ENCODE measurements at places on chromosomes 6 and 20.

DNA sequence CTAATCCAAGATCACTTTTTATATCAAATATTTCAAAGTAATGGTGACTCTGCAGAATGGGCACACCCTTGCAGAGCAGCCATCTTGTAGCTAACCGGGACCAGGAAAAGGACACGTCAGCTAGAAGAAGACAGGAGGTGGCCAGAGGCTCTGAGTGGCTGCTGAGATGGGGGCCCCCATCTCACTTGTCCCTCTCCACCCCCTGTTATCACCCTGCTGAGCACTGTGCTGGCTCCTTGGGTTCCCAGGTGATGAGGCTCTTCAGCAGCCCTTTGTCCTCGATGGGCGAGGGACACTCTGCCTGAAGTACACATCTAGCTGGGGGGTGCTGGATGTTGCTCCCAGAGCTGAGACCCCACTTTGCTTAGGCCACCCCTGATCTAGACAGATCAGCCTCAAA lies 126.3 kb downstream of the UST start:
- no peak for DNase-seq

- DNase-seq, result no peak
Measured at GRCh38 chr6:165662749-165663376, at the start of gene PDE10A. Gene PDE10A (minus strand): TSS chr6:165663241. CDS start chr6:165662811, 430 bp downstream.

DNA sequence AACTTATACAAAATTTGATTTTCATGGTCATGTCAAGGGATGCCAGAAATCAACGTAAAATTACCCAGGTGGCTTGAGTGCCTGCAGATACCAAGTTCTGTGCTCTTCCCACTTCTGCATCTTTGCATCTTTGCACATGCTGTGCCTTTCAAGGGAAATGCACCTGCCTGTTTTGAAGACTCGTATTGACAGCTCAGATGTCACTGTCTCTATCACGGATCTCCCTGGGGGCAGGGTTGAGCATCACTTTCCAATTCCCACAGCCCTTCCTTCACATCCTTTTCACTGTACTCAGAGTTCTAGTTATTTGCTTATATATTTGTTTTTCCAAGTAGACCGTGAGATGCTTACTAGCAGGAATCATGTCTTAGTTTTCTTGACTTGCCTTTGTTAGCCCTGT lies 274.2 kb downstream of the CDH26 start:
- no peak for DNase-seq

- DNase-seq, result peak; percentile 94
Measured at GRCh38 chr20:41003143-41003935, 25.3 kb upstream of the TOP1 start.

DNA sequence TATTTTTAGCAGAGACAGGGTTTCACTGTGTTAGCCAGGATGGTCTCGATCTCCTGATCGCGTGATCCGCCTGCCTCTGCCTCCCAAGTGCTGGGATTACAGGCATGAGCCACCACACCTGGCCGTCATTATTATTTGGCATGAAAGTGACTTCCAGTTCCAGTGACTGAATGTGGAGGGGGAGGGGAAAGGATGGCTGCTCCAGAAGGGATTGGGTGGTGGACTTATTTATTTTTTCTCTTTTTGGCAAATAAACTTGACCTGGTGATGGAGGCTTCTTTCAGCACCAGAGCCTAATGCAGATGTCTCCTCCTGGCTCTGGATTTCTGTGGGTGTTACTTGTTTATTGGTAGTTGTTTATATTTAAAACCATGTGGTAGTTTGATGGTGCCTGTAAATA lies 16.9 kb upstream of the SLC22A23 start:
- DNase-seq, result no peak

GRCh38 chr6:89667872-89668556 lies 29.5 kb upstream of the LYRM2 start:
- no peak for DNase-seq

GRCh38 chr6:81126150-81126549 lies 626.3 kb downstream of the TENT5A start:
- DNase-seq, result peak; percentile 32

DNA sequence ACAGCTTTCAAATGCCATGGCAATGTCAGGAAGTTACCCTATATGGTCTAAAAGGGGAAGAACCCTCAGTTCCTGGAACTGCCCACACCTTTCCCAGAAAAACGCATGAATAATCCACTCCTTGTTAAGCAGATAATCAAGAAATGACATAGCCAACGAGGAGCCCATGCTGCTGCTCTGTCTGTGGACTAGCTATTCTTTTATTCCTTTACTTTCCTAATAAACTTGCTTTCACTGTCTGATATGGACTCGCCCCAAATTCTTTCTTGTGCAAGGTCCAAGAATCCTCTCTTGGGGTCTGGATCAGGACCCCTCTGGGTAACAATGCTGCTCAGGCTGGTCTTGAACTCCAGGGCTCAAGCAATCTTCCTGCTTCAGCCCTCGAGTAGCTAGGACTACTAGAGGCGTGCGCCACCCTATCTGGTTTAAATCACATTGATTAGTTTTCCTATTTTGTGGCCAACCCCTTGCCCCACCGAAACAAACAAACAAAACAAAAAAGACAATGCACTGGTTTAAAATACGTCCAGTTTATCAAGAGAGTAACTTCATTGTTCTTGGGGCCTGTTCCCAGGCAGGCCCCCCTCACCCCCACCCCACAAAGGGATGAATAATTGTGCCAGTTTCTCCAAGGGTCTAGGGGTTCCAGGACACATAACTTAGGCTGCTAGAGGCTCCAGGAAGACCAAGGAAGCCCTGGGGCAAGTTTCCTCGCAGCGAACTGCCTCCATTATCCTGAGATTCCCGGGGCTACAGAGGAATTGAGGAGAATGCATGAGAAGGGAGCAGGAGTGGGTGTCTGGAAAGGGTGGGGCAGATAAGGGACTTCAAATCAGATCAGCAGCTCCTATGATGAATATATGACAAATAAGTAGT lies 10.1 kb upstream of the AKAP12 start:
- DNase-seq, result no peak

DNA sequence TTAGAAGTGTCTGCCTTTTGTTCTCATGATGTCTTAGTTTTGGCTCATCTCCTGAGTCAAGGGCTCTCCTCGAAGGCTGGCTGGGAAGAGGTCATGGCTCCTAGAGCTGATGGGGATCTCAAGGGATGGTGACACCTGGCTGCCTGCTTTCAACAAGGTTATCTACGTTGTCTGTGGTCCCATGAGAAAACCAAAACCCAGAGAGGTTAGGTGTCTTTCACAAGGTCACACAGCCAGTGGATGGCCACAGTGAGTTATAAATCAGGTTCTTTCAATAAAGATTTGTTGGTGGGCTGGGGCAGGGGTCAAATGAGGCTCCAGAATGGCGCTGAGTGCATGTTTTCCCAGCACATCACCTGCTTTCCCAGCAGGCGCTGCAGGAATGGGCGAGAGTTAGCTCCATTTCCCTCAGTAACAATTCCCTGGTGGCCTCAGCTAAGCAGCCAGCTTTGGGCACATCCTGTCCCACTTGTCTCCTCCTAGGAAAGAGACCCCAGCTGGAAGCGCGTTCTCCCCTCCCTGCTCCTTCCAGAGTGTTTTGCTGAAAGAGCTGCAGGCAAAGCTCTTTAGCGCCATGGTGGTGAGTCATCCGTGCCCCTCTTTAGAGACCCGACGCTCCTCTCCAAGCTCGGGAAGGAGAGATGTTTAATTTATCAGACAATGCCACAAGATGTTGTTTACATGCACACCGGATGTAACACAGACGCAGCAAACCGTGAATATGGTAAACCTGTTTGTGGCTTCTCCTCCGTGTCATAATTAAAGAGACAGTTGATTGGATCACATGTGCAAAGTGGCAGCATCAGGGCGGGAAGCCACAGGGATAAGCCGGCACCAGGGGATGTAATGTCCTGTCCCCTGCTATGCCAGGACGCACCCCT lies 109.7 kb downstream of the LRFN2 start:
- DNase-seq, result no peak

DNA sequence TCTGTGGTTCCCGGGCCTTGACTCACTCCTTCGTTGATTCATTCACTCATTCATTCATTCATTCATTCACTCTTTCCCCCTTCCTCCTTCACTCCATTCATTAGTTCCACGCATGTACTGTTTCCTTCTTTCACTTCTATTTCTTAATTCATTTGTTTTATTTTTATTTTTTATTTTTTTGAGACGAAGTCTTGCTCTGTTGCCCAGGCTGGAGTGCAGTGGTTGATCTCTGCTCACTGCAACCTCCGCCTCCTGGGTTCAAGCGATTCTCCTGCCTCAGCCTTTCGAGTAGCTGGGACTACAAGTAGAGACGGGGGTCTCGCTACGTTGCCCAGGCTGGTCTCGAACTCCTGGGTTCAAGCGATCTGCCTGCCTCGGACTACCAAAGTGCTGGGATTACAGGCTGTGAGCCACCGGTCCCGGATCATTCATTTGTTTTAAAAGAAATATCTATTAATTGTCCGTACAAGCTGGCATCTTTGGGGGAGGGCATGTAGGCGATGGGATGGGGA lies 427 bp upstream of the NFKBIE start:
- DNase-seq, result no peak

GRCh38 chr6:13295576-13295975 lies 32.8 kb downstream of the TBC1D7 start:
- DNase-seq, result no peak

DNA sequence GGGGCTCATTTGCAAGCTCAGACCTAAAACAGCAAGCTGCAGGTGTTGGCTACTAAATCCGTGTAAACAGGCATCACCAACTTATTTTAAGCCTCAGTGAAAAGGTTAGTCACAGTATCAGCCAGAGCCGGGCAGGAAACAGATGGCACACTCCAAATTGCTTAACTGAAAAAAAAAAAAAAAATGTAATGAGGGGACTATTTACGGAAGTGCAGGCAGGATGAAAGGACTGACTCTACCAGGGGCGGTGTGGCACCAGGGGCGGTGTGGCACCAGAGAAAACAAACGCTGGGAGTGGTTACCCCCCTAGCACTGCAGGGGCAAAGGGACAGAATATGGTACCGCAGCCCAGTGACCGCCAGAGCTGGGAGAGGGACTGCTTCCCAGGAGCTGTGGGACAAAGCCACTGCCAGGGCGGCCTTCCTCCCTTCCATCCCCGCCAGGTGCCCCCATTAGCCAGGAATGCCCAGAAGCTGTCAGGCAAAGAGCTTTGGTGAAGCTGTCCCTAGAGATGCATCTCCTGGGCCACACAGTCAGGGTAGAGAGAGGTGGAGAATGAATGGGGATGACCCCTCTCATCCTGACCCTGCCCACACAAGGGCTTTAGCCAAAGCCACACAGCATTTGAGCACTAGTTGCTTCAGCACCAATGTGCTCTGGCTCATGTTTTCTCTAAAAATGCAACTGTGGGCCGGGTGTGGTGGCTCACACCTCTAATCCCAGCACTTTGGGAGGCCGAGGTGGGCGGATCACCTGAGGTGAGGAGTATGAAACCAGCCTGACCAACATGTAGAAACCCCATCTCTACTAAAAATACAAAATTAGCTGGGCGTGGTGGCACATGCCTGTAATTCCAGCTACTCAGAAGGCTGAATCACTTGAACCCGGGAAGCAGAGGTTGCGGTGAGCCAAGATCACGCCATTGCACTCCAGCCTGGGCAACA lies 39.6 kb upstream of the GFOD1 start:
- DNase-seq, result no peak

- no peak for DNase-seq
Measured at GRCh38 chr6:160788806-160789205, 86.8 kb downstream of the PLG start.

DNA sequence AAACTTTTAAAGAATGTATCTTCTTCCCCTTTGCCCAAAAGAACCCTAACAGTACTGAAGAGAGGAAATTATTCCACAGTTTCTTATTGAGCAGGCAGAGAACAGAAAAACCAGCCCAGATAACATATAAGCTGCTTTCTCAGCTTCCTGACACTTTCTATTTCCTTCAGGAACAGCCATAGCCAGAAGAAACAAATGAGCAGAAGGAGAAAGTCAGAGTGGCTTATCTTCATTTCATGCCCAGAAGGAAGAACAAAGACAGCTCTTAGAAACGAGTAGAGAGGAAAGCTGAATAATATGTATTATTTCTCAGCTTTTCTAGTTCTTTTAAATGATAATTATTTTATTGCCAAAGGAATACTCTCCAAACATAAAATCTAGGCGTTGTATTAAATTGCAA lies 793.7 kb downstream of the GRIK2 start:
- no peak for DNase-seq

GRCh38 chr6:6046716-6047115 lies 40.0 kb upstream of the NRN1 start:
- DNase-seq, result no peak

DNA sequence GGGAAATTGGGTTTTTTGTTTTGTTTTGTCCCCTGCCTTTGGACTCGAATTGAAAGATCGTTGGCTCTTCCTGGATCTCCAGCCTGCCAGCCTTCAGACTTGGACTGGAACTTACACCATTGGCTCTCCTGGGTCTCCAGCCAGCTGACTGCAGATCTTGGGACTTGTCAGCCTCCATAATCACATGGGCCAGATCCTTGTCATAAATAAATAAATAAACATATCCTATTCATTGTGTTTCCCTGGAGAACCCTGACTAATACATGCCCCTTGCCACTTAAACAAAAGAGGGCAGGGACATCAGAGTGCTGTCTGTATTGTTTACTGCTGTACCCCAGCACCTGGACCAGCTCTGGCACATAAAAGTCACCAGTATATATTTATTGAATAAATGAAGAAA lies 101.5 kb downstream of the CAP2 start:
- DNase-seq, result no peak

- DNase-seq, result no peak
Measured at GRCh38 chr20:2750491-2751251, 49.8 kb downstream of the CPXM1 start.

DNA sequence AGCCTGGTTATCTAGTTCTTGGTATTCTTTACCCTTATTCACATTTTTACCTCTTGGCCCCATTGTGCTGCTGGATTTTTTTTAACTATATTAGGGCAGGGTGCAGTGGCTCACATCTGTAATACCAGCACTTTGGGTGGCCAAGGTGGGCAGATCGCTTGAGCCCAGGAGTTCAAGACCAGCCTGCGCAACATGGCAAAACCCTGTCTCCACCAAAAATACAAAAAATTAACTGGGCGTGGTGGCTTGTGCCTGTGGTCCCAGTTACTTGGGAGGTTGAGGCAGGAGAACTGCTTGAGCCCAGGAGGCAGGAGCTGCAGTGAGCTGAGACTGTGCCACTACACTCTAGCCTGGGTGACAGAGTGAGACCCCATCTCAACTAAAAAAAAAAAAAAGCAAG lies 12.2 kb upstream of the TAF8 start:
- no peak for DNase-seq

- DNase-seq, result peak; percentile 34
Measured at GRCh38 chr20:49287555-49288249, 9.8 kb upstream of the ZNFX1 start.

- peak; percentile 91 for DNase-seq
Measured at GRCh38 chr6:26473758-26474438, 16.1 kb downstream of the BTN2A1 start.

DNA sequence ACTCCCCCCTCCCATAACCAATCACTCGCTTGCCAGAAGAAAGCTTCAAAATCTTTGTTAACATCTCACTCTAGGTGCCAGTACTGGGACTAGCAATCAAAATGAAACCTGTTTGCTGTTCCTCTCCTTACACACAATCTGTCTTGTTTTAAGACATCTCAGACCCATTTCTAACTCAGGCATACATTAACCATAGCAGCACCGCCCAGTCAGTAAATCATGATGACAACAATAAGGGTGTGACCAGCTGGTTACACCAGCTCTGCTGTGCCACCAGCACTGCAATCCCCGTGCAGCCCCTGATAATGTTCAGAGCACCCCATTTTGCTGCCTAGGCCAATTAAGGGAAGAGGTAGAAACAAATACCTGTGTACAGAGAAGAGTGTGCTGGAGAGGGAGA lies 185.2 kb upstream of the TAB2 start:
- no peak for DNase-seq
